ENCODE measurements at places on chromosomes 6 and 20.

DNA sequence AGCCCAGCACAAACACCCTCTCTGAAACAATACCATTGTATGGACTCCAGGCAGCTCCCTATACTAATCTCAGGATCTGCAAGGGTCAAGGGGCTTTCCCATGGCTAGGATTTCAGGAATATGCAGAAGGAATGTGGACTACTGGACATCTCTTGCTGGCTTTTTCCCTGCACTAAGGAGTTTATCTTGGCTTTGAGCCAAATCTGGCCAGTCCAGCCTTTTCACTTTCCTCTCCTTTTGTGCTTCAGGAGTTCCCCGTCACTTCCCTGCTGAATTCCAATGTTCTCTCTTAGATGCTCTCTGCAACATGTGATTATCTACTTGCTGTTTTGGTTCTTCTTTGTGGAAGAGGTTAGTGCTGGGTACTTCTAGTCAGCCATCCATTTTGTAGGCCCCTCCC lies 568.2 kb downstream of the HDGFL1 start:
- DNase-seq, result no peak

DNA sequence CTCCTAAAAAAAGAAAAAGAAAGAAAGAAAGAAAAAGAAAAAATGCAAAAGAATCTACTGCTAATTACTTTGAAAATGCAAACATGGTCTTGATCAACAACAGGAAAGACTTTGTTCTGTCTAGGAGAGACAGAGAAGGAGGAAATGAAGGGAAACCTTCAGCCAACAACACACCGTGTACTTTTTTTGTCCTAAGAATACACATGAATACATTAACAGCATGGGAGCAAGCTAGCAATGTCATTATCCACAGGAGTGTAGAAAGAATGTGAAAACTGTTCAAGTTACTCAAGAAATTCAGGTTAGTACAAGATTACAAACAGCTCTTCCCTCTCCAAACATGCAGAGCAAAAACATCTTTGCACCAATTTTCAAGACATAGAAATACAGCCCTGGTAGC lies 326.3 kb downstream of the UBE3D start:
- no peak for DNase-seq

GRCh38 chr6:53735896-53736295 lies 58.9 kb upstream of the LRRC1 start:
- no peak for DNase-seq

- no peak for DNase-seq
Measured at GRCh38 chr20:59730722-59731121, 126.4 kb downstream of the PHACTR3 start.

DNA sequence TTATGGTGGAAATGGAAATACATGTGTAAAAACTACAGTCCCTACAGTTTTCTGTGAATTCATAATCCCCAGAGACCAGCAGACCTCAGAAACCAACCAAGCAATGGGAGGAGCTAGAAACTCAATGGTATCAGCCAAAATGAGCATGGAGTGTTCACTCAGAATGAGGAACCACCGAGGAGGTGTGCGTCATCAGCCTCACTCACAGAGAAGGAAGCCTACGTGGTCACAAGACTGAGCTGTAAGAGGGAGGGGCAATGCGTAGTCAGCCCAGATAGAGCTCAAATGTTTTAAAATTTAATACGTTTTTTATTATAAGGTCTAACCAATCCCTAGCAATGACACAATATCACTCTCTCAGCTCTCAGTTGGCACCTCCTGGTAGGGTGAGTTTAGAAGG lies 17.4 kb downstream of the MYLK4 start:
- no peak for DNase-seq

- no peak for DNase-seq
Measured at GRCh38 chr6:127205036-127205435, 61.6 kb upstream of the RNF146 start.

DNA sequence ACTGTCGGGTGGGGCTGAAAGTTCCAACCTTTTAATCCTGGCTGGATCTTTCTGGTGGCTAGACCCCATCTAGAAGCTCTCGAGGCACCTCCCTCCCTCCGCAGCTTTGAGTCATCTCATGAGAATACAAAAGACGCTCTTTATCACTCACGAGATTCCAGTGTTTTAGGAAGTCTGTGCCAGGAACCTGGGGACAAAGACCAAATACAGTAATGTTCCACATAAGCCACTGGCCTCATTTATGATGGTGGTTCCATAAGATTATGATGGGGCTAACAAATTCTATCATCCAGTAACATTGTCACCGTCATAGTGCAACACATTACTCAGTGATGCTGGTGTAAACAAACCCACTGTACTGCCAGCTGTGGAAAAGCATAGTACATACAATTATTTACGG lies 48.7 kb downstream of the NCOA7 start:
- no peak for DNase-seq

GRCh38 chr20:35610833-35611427 lies 4.7 kb upstream of the SPAG4 start:
- no peak for DNase-seq

GRCh38 chr20:51510936-51511605 lies 31.4 kb downstream of the NFATC2 start:
- DNase-seq, result no peak

DNA sequence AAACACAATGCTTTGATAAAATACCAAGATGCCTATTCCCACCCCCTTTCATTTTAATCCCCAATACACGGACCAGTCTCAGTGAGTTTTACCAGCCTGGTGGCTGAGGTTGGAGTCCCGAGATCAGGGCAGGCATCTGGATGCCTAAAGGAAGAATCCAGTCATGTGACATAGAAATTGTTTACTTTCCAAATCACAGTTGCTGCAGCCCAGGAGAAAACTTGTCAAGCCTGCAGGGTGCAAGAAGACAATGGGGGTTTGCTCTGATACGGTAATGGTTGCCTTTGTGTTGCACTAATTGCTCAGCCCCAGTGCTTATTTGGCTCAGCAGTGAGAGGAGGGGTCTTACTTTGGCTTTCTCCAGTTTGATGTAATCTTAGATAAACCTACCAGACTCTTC lies 308.5 kb upstream of the POU3F2 start:
- no peak for DNase-seq

GRCh38 chr6:134546962-134547645 lies 229.2 kb upstream of the SGK1 start:
- DNase-seq, result no peak

- DNase-seq, result no peak
Measured at GRCh38 chr6:1082285-1082935, 229.5 kb upstream of the FOXQ1 start.
